ENCODE measurements at places on chromosomes 13 and 19.

DNA sequence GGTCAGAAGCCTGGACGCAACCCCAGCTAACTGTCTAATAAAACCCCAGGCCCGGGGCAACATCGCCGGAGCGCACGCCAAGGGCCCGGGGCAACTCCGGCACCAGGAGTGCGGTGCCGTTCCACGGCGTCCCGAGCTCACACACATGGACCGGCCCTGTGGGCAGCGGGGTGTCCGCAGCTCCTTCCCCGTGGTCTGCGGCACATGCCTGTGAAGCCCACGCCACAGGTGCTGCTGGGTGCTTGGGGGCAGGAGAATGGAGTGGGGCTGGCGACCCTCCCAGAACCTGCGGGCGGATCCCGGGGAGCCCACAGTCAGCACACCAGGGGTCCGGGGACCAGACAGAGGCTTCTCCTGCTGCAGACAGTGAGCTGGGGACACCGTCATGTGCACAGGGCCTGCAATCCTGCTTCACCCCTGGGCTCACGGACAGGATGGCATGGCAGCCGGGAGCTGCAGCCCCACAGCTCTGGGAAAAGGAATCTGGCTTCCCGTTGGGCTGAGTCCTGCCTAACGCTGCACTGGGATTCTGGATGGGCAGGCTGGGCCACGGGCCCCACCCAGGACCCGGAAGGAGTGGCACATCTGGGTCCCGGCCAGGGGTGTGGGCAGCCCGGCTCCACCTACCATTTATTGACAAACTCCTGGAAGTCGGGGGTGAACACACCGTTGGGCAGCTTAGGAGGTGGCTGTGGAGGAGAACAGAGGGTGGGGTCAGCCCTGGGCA is 28.2 kb upstream of the ZBTB7A start:
- DNase-seq: no peak

- DNase-seq: no peak
These were observed 767.9 kb downstream of the PCDH9 start for GRCh38 chr13:66462187-66462586.

- no peak for DNase-seq
These were observed 142.3 kb downstream of the OXGR1 start for GRCh38 chr13:96851856-96852445.

DNA sequence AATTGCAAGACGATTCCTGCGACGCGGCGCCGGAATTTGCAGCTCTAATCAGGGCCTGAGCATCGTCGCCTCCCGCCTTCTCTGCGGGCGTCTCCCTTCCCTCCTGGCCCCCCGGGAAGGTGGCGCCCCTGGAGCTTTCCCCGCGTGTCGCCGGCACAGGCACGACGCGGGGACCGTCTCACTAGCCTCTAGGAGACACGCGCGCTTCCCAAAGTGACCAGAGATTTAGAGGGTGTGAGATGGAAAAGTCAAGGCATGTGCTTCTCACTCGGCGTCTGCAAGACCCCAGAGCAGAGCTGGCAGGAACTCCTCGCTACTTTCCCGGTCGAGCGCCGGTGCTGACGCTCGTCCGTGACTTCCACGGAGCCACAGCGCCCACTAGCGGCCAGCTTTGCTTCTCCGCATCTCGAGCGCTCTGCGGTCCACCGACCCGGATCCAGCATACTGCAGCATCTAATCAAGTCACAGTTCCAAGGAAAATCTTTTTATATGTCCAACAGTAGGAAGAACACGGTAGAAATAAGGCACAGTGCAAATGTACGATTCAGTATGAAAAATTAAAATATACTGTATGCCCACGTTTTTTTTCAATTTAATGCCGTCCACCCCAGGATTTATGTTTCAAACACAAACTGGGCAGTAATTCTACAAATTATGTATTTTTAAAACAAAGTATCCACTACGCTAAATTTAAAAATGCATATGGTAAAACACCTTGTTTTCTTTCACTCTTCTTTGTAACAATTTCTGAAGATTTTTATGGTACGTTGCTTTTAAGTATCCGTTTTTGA is 977 bp upstream of the EFNB2 start:
- peak; percentile 88 for DNase-seq

- peak; percentile 13 for DNase-seq
These were observed 43.2 kb downstream of the BBC3 start for GRCh38 chr19:47187797-47188196.

DNA sequence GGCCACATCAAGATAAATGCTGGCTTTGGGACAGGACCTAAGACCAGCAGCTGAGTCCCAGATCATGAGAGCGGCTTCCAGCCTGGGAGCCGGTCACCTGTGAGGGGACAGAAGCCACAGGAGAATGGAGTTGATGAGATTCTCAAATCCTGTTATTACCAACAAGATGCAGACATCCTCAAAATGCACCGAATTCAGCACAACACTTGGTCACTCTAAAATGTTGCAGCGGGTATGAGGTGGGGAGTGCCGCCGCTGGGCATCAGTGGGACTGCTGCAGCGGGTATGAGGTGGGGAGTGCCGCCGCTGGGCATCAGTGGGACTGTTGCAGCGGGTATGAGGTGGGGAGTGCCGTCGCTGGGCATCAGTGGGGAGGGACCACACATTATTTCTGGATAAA is 21.2 kb downstream of the RANBP3 start:
- DNase-seq: no peak

DNA sequence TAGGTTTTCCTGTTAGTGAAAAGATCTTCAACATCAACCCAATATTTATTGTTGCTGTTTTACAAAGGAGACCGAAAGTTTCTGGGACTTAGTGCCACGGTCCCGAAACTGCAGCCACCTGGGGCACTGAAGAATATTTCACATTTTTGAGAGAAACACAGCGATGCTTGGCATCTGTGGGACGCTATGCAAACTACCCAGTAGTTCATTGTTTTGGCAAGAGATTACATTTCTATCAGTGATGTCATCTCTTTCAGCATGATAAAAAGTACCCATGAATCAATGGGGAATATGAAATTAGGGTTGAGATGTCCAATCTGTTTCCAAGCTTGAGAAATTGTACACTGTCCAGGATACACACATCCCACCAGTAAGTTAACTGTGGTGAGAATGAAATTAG is 43.9 kb downstream of the TGDS start:
- no peak for DNase-seq

DNA sequence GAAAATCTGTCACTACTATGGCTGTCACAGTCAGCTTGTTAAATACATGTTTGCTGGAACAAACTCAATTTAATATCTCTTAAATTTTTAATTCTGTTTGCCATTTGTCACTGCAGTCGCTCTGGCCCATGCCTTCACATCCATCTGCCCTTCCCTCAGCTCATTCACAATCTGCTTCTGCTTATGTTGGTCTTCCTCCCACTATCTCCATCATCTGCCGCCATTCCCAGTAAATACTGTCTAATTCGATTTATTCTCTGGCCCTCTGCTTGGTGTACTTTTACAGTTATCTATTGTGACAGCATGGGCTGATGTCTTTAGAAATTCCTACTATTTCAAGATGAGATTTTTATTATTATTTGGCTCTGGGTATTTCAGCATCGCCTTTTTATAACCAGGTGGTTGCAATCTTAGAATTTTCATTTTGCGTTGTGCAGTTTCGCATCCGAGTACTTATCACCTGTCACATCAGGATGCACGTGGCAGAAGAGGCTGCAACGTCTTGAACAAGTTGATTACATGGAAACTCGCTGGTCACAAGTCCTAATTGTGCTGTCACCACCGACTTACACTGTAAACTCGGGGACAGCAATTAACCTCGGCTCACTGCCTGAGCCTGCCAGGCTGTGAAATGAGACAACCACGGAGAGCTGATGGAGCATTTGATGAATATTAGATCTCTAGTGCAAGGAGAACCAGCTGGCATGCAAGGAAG is 158.4 kb downstream of the MYO16 start:
- no peak for DNase-seq

DNA sequence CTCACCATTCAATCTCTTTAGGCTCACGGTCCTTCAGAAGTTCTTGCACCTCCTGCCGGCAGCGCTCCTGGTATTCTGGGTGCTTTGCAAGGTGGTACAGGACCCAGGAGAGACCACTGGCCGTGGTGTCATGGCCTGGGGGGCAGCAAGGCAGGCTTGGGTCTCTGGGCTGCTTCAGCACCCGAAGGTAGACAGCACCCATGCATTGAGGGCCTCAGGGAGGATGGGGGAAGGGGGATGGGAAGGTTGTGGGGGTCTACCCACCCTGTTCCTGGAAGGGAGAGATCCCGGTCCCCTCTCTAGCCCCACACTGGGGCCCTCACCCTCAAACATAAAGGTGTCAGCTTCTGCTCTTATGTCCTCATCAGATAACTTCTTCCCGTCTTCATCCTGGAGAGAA is 12.0 kb downstream of the CYP4F2 start:
- DNase-seq: no peak

GRCh38 chr13:107713314-107713713 is 502.0 kb downstream of the LIG4 start:
- no peak for DNase-seq

Measured in CD4-positive, alpha-beta T cell treated with Interleukin-2 at 100 ng/mL for 4 hours (primary cell).